ENCODE measurements at places on chromosomes 2 and 18.

- DNase-seq: no peak
Measured at GRCh38 chr18:22503803-22504202, 86.1 kb upstream of the CTAGE1 start.

GRCh38 chr2:178074123-178075005 lies 1.8 kb upstream of the PDE11A start:
- peak; percentile 11 for DNase-seq

- no peak for DNase-seq
Measured at GRCh38 chr2:78063246-78064020, 541.3 kb upstream of the LRRTM4 start.

DNA sequence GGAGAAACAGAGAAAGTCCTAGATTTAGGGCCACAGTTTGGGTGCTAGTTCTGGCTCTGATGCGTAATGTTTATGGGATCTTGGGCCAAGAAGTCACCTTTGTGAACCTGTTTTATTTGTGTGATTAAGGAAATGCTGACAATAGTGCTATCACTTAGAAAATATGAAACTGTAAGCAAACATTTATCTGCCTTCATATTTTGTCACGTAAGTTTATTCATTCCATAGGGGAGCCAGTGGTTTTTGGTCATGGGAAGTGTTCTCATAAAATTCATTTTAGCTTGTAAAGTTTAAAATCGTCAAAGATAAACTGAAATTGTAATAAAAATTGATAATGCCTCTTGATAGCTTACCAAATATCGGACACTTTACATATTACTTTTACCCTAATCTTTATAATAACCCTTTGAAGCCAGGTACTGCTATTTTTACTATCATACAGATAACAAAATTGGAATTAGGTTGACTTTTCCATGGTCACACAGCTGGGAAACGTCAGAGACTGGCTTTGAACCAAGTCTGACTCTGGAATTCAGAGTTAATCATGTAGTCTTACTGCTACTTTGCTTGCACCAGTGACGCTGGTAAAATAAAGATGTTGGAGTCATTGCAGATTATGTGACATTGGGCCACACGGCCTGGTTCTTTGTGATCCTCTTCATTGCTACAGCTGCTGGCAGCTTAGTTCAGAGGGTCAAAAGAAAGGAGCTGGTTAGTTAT lies 99.7 kb downstream of the ICA1L start:
- DNase-seq: no peak

- DNase-seq: peak; percentile 54
Measured at GRCh38 chr2:29042561-29043075, 31.7 kb downstream of the PCARE start.

DNA sequence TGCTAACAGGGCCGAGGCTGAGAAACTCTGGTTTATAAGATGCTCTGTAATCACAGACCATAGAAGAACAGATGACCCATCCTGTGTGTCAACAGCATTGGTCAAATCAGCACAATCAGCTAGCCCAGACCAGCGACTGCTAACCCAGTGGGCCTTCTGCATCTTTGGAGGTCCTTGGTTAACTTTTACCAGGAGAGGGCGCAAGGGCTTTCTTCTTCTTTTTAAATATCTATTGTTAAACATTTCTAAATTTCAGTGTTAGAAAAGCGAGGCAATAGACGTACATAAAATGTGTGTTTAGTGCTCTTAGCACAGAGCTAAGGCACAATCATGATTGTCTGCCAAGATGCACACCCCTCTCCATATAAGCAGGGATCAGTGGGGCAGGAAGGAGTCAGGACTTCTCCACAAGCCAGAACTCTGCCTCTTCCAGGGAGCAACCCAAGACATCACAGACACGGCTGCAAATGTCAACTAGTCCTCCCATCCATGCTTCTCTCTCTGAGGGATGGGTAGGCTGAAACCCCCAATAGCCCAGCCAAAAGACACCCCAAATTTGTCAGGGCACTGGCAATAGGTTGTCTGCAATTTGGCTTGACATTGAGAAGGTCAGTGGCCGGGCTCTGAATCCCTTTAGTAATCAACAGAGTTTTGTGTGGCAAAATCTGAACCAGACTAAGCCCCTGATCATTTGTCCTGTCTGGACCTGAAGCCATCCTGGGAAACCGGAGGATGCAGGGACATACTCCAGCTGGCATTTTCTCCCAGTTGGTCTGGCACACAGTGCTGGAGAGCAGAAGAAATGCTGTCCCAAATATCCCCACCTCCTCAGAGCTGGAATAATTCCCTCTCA lies 188.2 kb downstream of the BCL2 start:
- DNase-seq: peak; percentile 59

- DNase-seq: no peak
Measured at GRCh38 chr2:71667256-71668182, 214.2 kb downstream of the DYSF start.

DNA sequence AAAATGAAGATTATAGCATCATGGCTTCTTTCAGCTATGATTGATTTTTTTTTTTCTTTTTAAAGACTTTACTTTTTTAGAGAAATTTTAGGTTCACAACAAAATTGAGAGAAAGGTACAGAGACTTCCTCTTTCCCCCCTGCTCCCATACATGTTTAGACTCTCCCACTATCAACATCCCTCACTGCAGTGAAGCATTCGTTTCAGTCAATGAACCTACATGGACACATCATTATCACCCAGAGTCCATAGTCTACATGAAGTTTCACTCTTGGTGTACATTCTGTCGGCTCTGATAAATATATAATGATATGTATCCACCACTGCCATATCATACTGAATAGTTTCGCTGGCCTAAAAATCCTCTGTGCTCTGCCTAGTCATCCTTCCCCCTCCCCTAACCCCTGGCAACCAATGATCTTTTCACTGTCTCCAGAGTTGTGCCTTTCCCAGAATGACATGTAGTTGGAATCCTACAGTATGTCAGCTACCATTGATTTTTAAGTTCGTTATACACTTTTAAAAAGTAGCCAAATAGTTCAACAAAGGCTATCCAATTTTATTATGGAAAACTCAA lies 86.8 kb downstream of the GPD2 start:
- DNase-seq: no peak

DNA sequence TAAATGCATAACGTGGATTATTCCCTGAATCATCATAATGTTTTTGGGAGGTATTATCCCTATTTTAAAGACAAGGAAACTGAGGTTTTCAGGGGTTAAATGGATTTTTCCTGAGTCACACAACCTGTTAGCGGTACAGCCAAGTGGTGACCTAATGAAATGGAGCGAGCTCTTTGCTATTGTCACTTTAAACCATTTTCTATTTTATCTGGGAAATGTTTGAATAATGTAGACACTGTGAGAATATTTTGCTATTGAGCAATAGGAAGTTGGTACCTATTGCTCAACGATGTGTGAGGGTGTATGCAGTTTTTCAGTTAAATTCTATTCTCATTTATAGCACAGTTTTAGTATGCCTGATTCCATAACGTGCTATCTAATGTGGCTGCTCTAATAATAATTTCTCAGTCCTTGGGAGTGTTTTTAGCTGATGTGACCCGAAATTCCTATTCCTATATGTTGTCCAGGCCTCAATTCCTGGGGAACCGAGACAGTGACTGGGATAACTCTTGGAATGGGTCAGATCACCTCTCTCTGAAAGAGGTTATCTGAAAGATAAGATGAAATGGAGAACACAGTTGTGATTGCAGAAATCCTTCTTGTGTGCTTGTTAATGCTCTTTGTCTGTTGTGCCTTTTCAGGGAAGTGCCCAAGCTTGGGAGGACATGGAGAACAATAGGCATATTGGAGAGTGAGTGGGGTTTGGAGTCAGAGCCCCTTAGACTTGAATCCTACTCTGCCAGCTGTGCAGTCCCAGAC lies 38.4 kb downstream of the ABCB11 start:
- peak; percentile 36 for DNase-seq

DNA sequence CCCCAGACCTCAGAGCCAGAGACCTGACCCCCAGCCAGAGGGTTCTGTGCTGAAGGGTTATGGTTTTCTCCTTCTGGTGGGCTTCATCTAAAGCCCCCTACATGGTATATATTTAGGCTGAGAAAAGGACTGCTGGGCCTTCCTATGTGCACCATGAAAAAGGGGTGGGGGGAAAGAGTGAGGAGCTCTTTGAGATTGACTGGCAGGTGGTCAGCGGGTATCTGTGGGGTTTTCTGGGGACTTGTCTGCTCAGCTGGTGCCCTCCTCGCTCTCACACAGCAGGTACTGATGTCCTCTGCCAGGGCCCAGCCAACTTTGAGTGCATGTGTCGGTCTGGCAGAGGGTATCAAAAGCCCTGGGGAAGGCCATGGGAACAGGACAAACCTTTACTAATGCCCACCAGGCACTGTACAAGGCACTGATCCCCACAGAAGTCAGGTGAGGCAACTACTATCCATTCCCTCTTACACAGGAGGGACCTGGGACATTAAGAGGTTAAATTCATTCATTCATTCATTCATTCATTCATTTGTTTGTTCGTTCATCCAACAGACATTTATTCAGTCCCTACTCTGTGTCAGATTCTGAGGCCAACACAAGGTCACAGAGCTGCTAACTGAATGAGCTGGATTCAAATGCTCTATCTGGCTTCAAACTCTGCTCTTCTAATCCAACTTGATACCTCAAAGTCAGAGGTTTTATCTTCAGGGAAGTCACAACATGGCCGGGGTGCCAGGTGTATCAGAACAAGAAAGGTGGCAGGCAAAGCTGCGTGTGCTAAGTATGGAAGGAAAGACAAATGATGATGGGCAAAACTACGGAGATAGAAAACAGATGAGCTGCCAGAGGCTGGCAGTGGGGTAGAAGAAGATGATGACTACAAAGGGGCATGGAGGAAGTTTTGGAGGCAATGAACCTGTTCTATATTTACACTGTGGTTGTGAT lies 44.6 kb downstream of the REEP1 start:
- DNase-seq: no peak

DNA sequence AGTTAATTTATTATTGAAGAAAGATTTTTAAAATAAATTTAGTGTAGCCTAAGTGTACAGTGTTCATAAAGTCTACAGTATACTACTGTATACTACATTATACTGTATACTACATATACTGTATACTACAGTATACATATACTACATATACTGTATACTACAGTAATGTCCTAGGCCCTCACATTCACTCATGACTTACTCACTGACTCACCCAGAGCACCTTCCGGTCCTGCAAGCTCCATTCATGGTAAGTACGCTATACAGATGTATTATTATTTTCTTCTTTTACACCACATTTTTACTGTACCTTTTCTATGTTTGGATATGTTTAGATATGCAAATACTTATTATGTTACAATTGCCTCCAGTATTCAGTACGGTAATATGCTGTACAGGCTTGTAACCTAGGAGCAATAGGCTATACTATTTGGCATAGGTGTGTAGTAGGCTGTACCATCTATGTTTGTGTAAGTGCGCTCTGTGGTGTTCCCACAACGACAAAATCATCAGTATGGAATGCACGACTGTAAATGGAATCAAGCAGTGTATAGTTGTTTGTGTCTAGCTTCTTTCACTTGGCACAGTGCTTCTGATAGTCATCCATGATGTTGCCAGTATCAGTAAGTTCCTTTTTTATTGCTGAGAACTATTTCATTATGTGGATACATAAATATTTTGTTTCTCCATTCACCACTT lies 245.7 kb downstream of the MTX2 start:
- peak; percentile 7 for DNase-seq

- no peak for DNase-seq
Measured at GRCh38 chr2:196914867-196915460, 11.5 kb downstream of the PGAP1 start.

DNA sequence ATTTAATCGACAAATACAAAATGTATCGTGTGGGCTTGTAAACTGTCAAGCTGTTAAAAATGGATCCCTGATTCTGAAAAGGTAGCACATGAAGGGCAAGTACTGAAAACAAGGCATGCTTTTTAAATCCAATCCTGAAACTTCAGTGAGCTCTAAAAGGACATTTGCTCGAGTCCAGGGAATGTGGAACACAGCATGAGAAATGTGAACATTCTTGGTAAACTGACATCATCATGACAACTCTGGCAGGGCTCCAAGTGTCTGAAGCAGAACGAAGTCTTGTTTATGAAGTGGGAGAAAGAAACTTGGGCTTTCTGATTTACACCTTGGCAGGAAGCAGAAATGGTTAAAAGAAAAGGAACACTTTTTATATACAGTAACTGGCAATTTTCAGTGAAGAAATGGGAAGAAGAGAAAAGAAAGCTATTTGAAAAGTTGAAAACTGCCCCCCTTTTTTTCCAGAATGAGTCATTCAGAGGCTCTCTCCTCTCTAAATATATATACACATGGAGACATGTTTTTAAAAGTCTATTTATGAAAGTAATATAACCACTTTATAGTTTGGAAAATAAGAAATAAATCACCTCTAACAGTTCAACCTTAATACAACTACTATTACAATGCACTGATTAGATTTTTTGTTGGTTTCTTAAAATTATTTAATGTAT lies 120.8 kb downstream of the GAREM1 start:
- DNase-seq: peak; percentile 96

DNA sequence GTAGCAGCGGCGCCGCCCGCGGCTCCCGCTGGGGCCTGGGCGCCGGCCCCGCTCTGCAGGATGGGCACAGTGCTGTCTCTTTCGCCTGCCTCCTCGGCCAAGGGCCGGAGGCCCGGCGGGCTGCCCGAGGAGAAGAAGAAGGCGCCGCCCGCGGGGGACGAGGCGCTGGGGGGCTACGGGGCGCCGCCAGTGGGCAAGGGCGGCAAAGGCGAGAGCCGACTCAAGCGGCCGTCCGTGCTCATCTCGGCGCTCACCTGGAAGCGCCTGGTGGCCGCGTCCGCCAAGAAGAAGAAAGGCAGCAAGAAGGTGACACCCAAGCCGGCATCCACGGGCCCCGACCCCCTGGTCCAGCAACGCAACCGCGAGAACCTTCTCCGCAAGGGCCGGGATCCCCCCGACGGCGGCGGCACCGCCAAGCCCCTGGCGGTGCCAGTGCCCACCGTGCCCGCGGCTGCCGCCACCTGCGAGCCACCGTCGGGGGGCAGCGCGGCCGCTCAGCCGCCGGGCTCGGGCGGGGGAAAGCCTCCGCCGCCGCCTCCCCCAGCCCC lies 369 bp downstream of the CDK5R2 start:
- no peak for DNase-seq

DNA sequence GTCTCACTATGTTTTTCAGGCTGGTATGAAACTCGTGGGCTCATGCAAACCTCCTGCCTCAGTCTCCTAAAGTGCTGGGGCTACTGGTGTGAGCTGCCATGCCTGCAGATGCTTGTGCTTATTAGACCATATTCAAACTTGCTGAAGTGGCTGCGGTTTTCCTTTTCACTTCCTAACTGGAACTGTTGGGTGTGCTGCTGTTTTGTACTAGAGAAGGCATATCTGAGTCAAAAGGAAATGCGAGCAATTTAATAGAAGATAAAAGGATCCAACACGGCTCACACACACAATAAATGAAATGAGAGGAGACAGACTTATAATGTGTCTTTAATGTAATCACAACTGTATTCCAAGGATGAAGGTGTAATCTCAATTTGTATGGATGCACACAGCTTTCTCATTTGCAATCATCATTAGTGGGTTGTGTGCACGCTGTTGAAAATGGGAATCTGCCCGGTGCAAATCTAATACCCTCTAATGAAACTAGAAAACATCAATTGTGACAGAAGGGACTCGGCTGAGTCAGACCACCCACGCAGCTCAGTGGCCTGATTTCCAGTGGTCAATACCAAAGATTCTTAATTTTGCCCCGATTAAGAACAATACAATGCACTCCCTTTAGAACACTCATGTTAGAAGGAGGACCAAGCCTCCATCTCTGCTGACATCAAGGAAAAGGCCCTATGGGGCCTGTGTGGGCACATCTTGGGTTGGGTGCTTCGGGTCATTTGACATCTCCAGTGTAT lies 532.7 kb downstream of the TDRD15 start:
- DNase-seq: no peak
